ENCODE measurements at places on chromosomes 5 and 9. TPM values are rescaled to one million over a fixed set of nuclear protein-coding genes. Genes with fewer than 3 reads are reported as not detected.

MYO10 gene
- 59.9 TPM for total RNA-seq

NUTM2F gene
- total RNA-seq, result 0.22 TPM

DNA sequence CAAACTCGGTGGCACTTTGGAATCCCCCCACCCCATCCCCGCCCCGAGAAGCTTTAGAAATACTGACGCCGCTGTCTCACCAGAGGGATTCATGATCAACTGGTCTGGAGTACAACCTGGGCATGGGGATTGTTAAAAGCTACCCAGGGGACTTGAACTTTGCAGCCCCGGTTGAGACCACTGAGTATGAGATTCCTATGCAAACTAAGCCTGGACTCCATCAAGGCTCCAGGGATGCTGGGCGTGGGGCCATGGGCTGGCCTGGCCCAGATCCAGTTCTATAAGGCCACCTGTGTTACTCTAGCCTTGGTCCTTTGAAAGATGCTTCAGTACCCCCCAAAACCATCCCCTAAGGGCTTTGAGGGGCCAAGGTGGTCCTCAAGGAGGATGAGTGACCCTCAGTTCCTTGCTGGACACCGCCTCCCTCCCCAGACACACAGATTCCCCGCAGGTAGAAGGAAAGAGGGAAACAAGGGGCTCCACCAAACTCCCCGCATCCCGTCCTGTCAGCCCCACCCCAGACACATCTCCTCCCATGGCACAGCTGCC lies 68.5 kb downstream of the MRPL36 start:
- H3K4me3 ChIP-seq, result no peak overlapping the region
- H3K27ac ChIP-seq, result no peak overlapping the region
- H3K36me3 ChIP-seq, result no peaks in the 10 kb centered on the region
- peaks cover 2% of the 10 kb centered on the region for H3K27me3 ChIP-seq

DNA sequence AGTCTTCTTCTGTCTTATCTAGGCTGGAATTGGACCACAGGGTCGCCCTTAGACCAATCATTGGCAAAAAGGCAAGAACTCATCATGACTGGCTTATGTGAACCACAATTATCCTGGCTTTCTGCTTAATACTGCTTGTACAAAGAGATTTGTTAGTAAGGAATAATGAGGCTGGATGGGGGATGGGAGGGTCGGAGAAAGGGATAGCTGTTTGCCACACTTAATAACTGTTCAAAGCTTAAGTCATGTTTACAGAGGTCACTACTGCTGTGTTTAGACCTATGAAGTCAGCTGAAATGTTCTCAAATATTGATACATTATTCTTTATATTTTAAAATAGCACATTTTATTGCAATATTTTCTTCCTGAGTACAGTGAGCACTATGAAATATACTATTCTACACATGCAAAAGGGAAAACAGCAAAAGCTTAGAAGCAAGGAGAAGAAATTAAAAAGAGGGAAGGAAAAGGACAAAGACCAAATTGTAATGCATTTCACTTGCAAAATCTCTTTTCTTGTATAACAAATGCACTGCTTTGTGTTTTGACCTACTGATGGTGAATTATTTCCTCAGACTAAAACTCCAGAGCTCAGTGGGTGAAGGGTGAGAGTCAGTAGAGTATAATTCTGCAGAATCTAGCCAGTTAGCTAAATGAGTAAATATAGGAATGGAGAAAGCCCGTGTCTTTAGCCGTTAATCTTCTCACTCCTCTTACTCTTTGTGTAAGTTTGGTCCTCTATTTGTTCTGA lies 404.9 kb upstream of the ZNF608 start:
- H3K27ac ChIP-seq, result no peak overlapping the region
- peak; percentile 17 for DNase-seq
- H3K4me3 ChIP-seq, result no peak overlapping the region
- no peaks in the 10 kb centered on the region for H3K27me3 ChIP-seq
- H3K36me3 ChIP-seq, result no peaks in the 10 kb centered on the region

GRCh38 chr5:115325296-115325959 lies 29.0 kb upstream of the CCDC112 start:
- peaks cover 3% of the 10 kb centered on the region for H3K36me3 ChIP-seq
- peaks cover 7% of the 10 kb centered on the region for H3K4me1 ChIP-seq
- H3K27me3 ChIP-seq, result no peaks in the 10 kb centered on the region
- no peak for DNase-seq
- H3K27ac ChIP-seq, result no peak overlapping the region

DNA sequence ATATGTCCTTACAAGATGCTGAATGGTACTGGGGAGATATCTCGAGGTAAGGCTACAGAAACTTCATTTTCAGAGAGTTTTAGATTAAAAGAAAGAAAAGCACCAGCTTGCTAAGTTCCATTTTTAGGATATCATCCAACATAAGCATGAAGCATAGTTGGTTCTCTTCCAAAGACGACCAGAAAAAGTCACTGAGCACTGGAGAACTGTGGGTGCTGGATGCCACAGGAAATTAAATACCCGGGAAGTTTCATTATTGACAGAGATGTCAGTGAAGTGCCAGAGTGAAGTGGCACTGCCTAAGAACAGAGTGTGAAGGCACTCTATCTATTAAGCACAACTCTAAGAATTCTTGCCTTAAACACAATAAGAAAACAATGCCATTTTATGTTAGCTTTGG lies 76.8 kb downstream of the PIK3R1 start:
- H3K4me3 ChIP-seq, result no peak overlapping the region
- peaks cover 20% of the 10 kb centered on the region for H3K36me3 ChIP-seq
- H3K27ac ChIP-seq, result no peak overlapping the region
- H3K4me1 ChIP-seq, result peaks cover 13% of the 10 kb centered on the region
- DNase-seq, result no peak
- H3K27me3 ChIP-seq, result no peaks in the 10 kb centered on the region

DNA sequence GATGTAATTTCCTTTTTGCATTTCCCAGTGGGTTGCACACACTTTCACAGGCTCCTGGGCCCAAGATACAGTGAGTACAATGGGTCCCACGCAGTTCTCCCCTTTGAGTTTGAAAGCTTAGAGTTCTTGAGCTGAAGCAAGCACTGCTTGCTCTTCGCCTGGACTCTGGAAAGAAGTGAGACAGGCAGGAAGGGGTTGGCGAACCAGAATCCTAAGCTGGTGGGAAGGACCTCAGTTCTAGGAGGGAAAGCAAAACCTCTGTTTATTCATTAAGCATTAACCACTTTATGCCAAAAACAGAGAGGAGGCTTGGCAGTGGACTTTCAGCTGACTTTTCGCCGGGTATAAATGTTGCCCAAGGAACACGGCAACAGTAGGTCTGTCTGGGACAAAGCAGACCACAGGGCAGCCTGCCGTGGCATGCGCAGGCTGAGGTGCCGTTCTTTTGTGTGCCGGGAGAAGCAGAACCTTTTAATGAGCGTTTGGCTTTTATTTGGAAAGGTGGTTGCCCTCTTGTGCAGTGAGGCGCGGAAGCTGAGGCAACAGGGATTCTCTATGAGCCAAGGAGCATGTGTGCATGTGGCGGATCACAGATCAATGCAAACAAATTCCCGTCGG lies 239.9 kb upstream of the PANK3 start:
- no peak overlapping the region for H3K4me3 ChIP-seq
- DNase-seq, result peak; percentile 74
- H3K27ac ChIP-seq, result no peak overlapping the region
- H3K4me1 ChIP-seq, result peaks cover 26% of the 10 kb centered on the region
- H3K36me3 ChIP-seq, result no peaks in the 10 kb centered on the region

- no peak for DNase-seq
- H3K4me1 ChIP-seq, result peaks cover 23% of the 10 kb centered on the region
- H3K27ac ChIP-seq, result no peak overlapping the region
- H3K27me3 ChIP-seq, result no peaks in the 10 kb centered on the region
- no peak overlapping the region for H3K4me3 ChIP-seq
Observed at GRCh38 chr5:88093765-88094164, 174.9 kb downstream of the TMEM161B start.

Data from neural progenitor cell (in vitro differentiated cells).